ENCODE measurements at places on chromosomes 5 and 9. TPM values are rescaled to one million over a fixed set of nuclear protein-coding genes. Genes with fewer than 3 reads are reported as not detected.
A peak's percentile ranks its signal among the peaks of the same experiment; 100 is the strongest.

GRCh38 chr5:143138839-143139238 is 264.6 kb downstream of the NR3C1 start:
- H3K27me3 ChIP-seq: no peaks in the 10 kb centered on the region
- no peak overlapping the region for H3K27ac ChIP-seq
- H3K36me3 ChIP-seq: peaks cover 4% of the 10 kb centered on the region
- no peak overlapping the region for H3K4me3 ChIP-seq
- DNase-seq: no peak

DNA sequence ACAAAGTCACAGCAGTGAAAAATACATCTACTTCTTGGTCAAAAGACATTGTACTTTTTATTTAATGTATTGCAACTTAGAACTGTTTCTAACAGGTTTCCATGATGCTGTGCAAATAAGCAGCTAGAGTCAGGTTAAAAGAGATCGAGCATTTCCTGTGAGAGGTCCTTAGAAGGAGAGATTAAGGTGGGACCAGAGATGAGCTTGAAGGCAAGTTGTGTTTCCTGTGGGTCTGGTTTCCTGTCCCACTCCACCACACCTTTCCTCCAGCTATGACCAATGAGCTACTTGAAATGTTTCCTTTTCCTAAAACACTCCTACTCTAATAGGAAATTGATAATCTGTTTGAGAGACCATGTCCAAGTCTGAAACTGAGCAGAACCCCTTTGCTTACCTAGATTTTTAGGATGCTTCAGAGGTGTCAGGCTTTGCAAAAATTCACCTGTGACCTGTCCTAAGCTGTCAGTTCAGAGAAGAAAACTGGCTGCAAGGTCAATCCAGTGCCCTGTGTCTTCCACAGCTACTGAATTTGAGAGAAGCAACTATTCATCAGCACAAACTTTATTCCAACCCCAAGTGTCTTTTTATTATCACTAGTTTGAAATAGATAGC is 13.1 kb upstream of the RLN1 start:
- H3K36me3 ChIP-seq: peaks cover 14% of the 10 kb centered on the region
- H3K27ac ChIP-seq: peak overlapping the region; percentile 58
- H3K27me3 ChIP-seq: no peaks in the 10 kb centered on the region
- DNase-seq: no peak
- H3K4me1 ChIP-seq: peaks cover 31% of the 10 kb centered on the region

- H3K36me3 ChIP-seq: no peaks in the 10 kb centered on the region
- no peaks in the 10 kb centered on the region for H3K4me1 ChIP-seq
- no peak for DNase-seq
- no peaks in the 10 kb centered on the region for H3K27me3 ChIP-seq
- no peak overlapping the region for H3K4me3 ChIP-seq
These were observed 23.2 kb upstream of the LRRC14B start for GRCh38 chr5:167982-168660.

DNA sequence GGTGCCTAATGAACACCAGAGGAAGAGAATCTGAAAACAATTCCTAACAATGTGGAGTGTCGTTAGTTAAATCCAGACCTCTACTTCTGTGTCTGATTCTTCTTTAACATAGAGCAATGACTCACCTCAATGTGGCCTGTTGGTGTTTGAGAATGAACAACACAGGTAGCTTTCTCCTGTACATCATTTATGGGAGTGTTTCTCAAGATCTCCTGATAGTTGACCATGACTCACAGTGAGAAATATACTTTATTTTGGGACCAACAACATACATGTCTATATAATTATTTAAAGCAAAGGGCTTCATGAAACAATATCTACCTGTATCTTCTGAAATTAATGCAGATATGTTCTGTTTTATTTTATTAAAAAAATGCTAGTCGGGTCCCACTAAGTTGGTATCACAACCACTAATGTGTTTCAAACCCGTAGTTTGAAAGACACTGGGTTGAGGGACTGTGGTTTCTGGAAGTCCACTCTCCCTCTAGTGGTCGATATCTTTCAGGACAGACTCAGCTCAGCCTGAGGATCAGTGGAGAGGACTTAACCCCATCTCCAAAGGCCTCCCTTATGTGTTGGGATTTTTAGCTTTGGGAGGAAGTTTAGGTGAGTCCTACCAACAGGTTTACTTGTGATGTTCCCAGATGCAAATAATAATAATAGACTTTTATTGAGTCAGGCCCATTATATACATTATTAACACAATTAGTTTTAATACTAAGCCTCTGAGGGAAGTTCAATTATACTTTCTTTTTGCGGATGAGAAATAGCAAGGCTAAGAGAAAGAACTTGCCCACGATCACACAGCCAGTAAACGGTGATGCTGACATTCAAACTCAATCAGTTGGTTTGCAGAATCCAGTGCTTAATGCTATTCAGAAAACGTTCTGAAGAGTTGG is 70.0 kb upstream of the KLF9 start:
- H3K27ac ChIP-seq: no peak overlapping the region
- peaks cover 12% of the 10 kb centered on the region for H3K4me1 ChIP-seq
- H3K36me3 ChIP-seq: no peaks in the 10 kb centered on the region
- no peaks in the 10 kb centered on the region for H3K27me3 ChIP-seq
- DNase-seq: no peak

GRCh38 chr5:133731951-133732350 is 119.6 kb upstream of the FSTL4 start:
- no peaks in the 10 kb centered on the region for H3K4me1 ChIP-seq
- no peaks in the 10 kb centered on the region for H3K27me3 ChIP-seq
- no peak for DNase-seq
- no peak overlapping the region for H3K27ac ChIP-seq
- no peak overlapping the region for H3K4me3 ChIP-seq

The ARHGEF39 gene
- total RNA-seq: 17.2 TPM

The BNIP1 gene
- 29.4 TPM for total RNA-seq

The PCDHA4 gene
- not detected for total RNA-seq

DNA sequence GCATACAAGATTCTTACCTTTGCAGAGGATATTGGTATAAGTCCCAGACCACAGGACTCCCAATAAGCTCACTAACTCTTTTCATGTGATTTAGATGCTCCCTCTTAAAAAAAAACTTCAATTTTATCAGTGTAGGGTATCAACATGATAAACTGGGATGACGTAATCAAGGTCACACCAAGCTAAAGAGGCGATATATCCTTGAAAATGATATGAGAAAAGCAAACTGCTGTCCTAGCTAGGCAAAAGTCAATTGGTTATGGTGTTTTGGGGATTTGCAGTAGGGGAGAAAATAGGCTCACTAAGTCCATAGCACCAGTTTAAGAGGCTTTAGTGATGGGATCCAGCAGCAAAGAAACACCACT is 354.4 kb downstream of the DIRAS2 start:
- H3K4me1 ChIP-seq: no peaks in the 10 kb centered on the region
- H3K27me3 ChIP-seq: peaks cover 5% of the 10 kb centered on the region
- H3K36me3 ChIP-seq: no peaks in the 10 kb centered on the region
- H3K27ac ChIP-seq: no peak overlapping the region

GRCh38 chr5:163460562-163461171 is at the start of gene HMMR:
Gene HMMR (plus strand): TSS chr5:163460632. CDS start chr5:163460693, 61 bp downstream.
- peak; percentile 11 for DNase-seq
- H3K27ac ChIP-seq: peak within 1 kb of the TSS; percentile 99

GRCh38 chr9:131589124-131589711 is 43.9 kb downstream of the PRRT1B start:
- H3K36me3 ChIP-seq: peaks cover 20% of the 10 kb centered on the region
- no peaks in the 10 kb centered on the region for H3K27me3 ChIP-seq
- no peak overlapping the region for H3K27ac ChIP-seq
- H3K4me3 ChIP-seq: no peak overlapping the region
- H3K4me1 ChIP-seq: peaks cover 36% of the 10 kb centered on the region

- no peak overlapping the region for H3K27ac ChIP-seq
- peaks cover 11% of the 10 kb centered on the region for H3K27me3 ChIP-seq
- no peaks in the 10 kb centered on the region for H3K4me1 ChIP-seq
- H3K4me3 ChIP-seq: no peak overlapping the region
These were observed 378.7 kb downstream of the ENC1 start for GRCh38 chr5:74261866-74262265.

- H3K27me3 ChIP-seq: no peaks in the 10 kb centered on the region
- peak overlapping the region; percentile 23 for H3K27ac ChIP-seq
- DNase-seq: peak; percentile 29
- peaks cover 10% of the 10 kb centered on the region for H3K4me1 ChIP-seq
- H3K36me3 ChIP-seq: no peaks in the 10 kb centered on the region
These were observed 779 bp downstream of the PKN3 start for GRCh38 chr9:128702949-128703615.

DNA sequence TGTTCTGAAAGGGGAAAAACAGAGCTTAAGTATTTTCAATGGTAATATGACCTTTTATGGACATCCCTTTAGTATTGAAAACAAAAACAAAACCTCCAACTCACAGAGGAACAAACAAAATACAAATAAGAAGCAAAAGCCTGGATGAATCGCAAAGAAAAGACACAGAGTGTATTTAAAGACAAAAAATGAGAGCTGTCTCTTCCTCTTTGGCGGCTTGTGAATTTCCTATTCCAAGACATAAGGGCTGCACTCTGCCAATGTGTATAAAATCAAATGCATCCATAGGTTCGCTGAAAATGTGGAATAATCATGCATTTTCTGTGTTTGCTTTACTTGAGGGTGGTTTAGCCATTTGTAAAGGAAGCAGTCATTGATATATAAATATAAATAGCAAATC is 739.3 kb upstream of the ZNF608 start:
- H3K27me3 ChIP-seq: no peaks in the 10 kb centered on the region
- no peak for DNase-seq
- no peak overlapping the region for H3K4me3 ChIP-seq
- no peaks in the 10 kb centered on the region for H3K36me3 ChIP-seq
- H3K27ac ChIP-seq: no peak overlapping the region

The NTNG2 gene
- 1.6 TPM for total RNA-seq

The ZNF879 gene
- 2.1 TPM for total RNA-seq

The INSYN2B gene
- not detected for total RNA-seq

The PLPP7 gene
- total RNA-seq: 0.42 TPM

- no peaks in the 10 kb centered on the region for H3K36me3 ChIP-seq
- no peaks in the 10 kb centered on the region for H3K4me1 ChIP-seq
- no peak for DNase-seq
These were observed 19.6 kb downstream of the CLPTM1L start for GRCh38 chr5:1325191-1325741.

The RANBP17 gene
- total RNA-seq: 0.35 TPM

GRCh38 chr9:111965566-111966019 is 69.0 kb downstream of the UGCG start:
- H3K4me3 ChIP-seq: no peak overlapping the region
- no peak for DNase-seq
- peaks cover 4% of the 10 kb centered on the region for H3K4me1 ChIP-seq
- H3K27ac ChIP-seq: no peak overlapping the region
- no peaks in the 10 kb centered on the region for H3K36me3 ChIP-seq

The SPATA31D1 gene
- total RNA-seq: not detected

- no peak for DNase-seq
- H3K4me1 ChIP-seq: no peaks in the 10 kb centered on the region
- no peaks in the 10 kb centered on the region for H3K27me3 ChIP-seq
- no peak overlapping the region for H3K4me3 ChIP-seq
- no peak overlapping the region for H3K27ac ChIP-seq
- H3K36me3 ChIP-seq: no peaks in the 10 kb centered on the region
These were observed 767.7 kb downstream of the DTWD2 start for GRCh38 chr5:118220556-118221195.

- H3K27ac ChIP-seq: no peak overlapping the region
- no peaks in the 10 kb centered on the region for H3K36me3 ChIP-seq
- H3K4me3 ChIP-seq: no peak overlapping the region
- DNase-seq: no peak
- peaks cover 9% of the 10 kb centered on the region for H3K4me1 ChIP-seq
- H3K27me3 ChIP-seq: no peaks in the 10 kb centered on the region
These were observed 65.0 kb downstream of the PPP2R2B start for GRCh38 chr5:146813346-146814157.

DNA sequence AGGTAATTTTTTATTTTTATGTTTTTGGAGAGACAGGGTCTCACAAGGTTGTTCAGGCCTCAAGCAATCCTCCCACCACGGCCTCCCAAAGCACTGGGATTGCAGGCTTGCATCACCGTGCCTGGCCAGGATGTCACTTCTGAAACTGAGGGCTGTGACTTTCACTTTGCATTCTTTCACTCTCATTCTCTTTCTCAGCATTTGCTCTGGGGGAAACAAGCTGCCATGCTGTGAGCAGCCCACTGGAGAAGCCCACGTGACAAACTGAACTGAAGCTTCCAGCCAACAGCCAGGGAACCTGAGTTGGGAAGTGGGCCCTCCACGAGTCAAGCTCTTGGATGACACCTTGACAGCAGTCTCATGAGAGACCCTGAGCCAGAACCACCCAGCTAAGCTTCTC is 109.4 kb downstream of the C5orf15 start:
- peaks cover 8% of the 10 kb centered on the region for H3K36me3 ChIP-seq
- peaks cover 18% of the 10 kb centered on the region for H3K4me1 ChIP-seq
- H3K27ac ChIP-seq: peak overlapping the region; percentile 59
- H3K4me3 ChIP-seq: no peak overlapping the region
- H3K27me3 ChIP-seq: no peaks in the 10 kb centered on the region
- DNase-seq: peak; percentile 21

- H3K4me3 ChIP-seq: no peak overlapping the region
- no peaks in the 10 kb centered on the region for H3K4me1 ChIP-seq
- no peak overlapping the region for H3K27ac ChIP-seq
These were observed 268.1 kb downstream of the NSG2 start for GRCh38 chr5:174313615-174314014.

DNA sequence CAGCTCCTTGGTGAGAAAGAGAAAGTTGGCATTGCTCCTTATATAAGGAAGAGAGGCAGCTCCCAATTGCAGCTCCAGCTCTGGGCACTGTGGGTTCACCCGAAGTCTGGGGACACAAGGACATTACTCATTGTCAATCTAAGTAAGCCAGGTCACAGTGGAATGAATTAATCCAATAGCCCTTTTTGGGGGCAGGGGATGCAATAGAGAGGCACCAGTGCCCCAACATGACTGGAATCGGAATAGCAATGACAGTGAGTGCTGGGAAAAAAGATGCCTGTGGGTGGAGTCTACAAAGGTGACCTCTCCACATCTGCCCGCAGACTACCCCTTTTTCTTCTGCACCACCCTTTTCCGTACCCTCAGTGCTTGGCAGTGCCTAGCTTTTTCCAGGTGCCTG is 11.1 kb upstream of the NEUROG1 start:
- no peak overlapping the region for H3K4me3 ChIP-seq
- no peaks in the 10 kb centered on the region for H3K36me3 ChIP-seq
- no peak overlapping the region for H3K27ac ChIP-seq
- H3K4me1 ChIP-seq: peaks cover 13% of the 10 kb centered on the region
- DNase-seq: no peak
- peaks cover 89% of the 10 kb centered on the region for H3K27me3 ChIP-seq

DNA sequence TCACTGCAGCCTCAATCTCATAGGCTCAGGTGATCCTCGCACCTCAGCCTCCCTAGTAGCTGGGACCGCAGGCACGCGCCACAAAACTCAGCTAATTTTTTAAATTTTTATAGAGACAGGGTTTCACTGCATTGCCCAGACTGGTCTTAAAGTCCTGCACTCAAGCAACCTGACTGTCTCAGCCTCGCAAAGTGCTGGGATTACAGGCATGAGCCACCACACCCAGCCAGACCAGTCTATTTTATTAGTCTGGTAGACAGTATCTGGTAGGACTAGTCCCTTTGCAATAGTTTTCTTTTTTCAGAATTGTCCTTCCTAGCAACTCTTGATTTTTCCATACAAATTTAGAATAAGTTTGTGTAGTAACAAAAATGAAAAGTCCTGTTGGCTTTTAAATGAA is 14.1 kb upstream of the GPR150 start:
- no peaks in the 10 kb centered on the region for H3K36me3 ChIP-seq
- H3K27ac ChIP-seq: no peak overlapping the region
- no peak overlapping the region for H3K4me3 ChIP-seq
- no peaks in the 10 kb centered on the region for H3K27me3 ChIP-seq
- H3K4me1 ChIP-seq: no peaks in the 10 kb centered on the region
- DNase-seq: no peak

- H3K27me3 ChIP-seq: no peaks in the 10 kb centered on the region
- no peak for DNase-seq
- H3K27ac ChIP-seq: no peak overlapping the region
- H3K36me3 ChIP-seq: no peaks in the 10 kb centered on the region
- no peaks in the 10 kb centered on the region for H3K4me1 ChIP-seq
- H3K4me3 ChIP-seq: no peak overlapping the region
These were observed 540.2 kb upstream of the ZNF462 start for GRCh38 chr9:106322706-106323245.

Data from activated naive CD8-positive, alpha-beta T cell treated with anti-CD3 and anti-CD28 coated beads for 36 hours (primary cell).